ENCODE measurements at places on chromosomes 7 and 10. TPM values are rescaled to one million over a fixed set of nuclear protein-coding genes. Genes with fewer than 3 reads are reported as not detected.
A peak's percentile ranks its signal among the peaks of the same experiment; 100 is the strongest.

GRCh38 chr10:105742184-105742583 lies 1101.1 kb downstream of the SORCS3 start:
- no peak overlapping the region for H3K27ac ChIP-seq
- H3K36me3 ChIP-seq, result no peaks in the 10 kb centered on the region
- H3K27me3 ChIP-seq, result no peaks in the 10 kb centered on the region
- H3K4me1 ChIP-seq, result no peaks in the 10 kb centered on the region
- no peak overlapping the region for H3K4me3 ChIP-seq

DNA sequence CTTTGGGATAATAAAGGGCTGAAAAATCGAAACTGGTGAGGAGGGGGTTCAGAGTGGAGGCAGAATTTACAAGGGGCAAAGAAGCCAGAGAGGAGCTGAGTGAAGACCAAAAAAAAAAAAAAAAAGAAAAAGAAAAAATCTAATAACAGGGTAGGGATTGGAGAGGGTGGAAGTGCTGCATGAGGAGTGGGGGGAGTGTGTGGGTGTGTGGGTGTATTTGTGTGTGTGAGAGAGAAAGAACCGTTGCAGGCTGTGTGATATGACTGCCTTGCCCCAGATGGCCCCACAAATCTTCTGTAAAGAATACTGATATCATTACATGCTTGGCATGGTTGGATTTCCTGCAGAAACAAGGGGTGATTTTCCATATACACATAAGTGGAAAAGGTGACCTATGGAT lies 207.8 kb upstream of the IMMP2L start:
- no peaks in the 10 kb centered on the region for H3K27me3 ChIP-seq
- no peaks in the 10 kb centered on the region for H3K4me1 ChIP-seq
- no peaks in the 10 kb centered on the region for H3K36me3 ChIP-seq
- no peak overlapping the region for H3K4me3 ChIP-seq

DNA sequence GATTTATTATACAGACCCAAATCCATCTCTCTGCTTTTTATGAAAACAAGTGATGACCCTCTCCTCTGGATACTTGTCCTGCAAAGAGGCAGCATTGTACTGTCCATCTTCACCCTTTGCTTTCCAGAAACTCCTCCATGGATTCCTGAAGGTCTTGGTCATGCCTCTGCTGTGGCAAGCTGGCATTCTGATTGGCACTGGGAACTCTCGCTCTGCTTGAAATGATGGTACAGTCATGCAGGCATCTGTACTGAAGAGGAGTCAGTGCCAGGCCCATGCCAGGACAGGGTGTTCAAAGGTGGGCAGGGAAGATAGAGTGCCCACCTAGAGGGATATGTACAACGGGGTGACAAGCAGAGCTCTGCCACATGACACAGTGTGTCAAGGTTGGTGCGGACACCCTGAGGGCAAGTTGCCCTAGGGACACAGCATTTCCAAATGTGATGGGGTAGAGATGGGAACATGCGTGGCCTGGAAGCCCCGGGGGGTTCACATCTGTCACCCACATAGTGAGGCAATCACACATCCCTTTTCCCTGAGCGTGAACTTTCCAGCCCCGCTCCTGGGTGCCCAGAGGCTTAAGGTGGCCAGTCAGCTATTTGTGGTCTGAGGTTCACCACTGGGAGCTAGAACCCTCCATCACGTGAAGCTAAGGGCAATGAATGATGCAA lies 235.7 kb upstream of the TCERG1L start:
- no peak for DNase-seq
- no peak overlapping the region for H3K27ac ChIP-seq
- H3K4me1 ChIP-seq, result no peaks in the 10 kb centered on the region
- peaks cover 7% of the 10 kb centered on the region for H3K27me3 ChIP-seq

DNA sequence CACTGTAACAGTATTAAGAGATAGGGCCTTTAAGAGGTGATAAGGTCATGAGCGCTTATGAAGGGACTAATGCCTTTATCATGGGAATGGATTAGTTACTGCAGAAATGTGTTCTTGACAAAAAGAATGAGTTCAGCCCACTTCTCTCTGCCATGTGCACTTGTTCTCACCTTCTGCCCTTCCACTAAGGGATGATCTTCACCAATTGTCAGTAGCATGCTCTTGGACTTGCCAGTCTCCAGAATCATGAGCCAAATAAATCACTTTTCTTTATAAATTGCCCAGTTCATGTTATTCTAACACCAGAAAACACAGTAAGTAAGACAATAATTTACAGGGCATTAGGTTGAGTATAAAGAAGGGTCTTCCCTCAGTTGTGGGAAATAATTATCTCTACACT lies 189.1 kb downstream of the CRPPA start:
- DNase-seq, result no peak
- no peak overlapping the region for H3K4me3 ChIP-seq
- H3K27me3 ChIP-seq, result no peaks in the 10 kb centered on the region
- no peaks in the 10 kb centered on the region for H3K4me1 ChIP-seq

- no peak overlapping the region for H3K27ac ChIP-seq
- no peaks in the 10 kb centered on the region for H3K36me3 ChIP-seq
- no peak for DNase-seq
- H3K4me1 ChIP-seq, result no peaks in the 10 kb centered on the region
- H3K27me3 ChIP-seq, result no peaks in the 10 kb centered on the region
Measured at GRCh38 chr10:17731331-17732020, 20.5 kb upstream of the TMEM236 start.

The MCM10 gene
- 91.2 TPM for total RNA-seq

- peaks cover 2% of the 10 kb centered on the region for H3K36me3 ChIP-seq
- peaks cover 4% of the 10 kb centered on the region for H3K4me1 ChIP-seq
- no peak for DNase-seq
Measured at GRCh38 chr10:16886031-16886430, 68.8 kb upstream of the RSU1 start.

- H3K36me3 ChIP-seq, result peaks cover 35% of the 10 kb centered on the region
- no peaks in the 10 kb centered on the region for H3K27me3 ChIP-seq
- no peak overlapping the region for H3K4me3 ChIP-seq
- no peak for DNase-seq
- H3K4me1 ChIP-seq, result no peaks in the 10 kb centered on the region
Measured at GRCh38 chr10:46002916-46003693, 27.3 kb downstream of the NCOA4 start.

DNA sequence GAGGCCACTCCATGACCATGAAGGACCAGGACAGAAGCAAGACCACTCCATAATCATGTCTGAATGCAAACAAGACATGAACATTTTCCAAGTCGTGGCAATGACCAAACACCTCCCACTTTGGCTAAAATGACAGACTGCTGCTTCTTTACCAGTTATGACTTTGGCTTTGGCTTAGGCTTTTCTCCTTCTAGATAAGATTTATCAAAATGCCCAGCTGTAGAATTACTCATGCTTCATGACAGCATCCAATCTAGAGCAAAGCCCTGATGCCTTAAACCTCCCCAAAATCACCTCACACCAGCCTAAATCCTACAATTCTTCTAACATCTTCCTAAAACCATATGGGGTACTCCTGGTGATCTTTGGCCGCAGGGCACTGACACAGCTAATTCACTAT lies 102.1 kb downstream of the VPS41 start:
- no peak overlapping the region for H3K27ac ChIP-seq
- H3K36me3 ChIP-seq, result peaks cover 3% of the 10 kb centered on the region
- no peaks in the 10 kb centered on the region for H3K4me1 ChIP-seq
- no peak for DNase-seq

The TFEC gene
- total RNA-seq, result 0.16 TPM

The ITGA8 gene
- total RNA-seq, result not detected

- no peaks in the 10 kb centered on the region for H3K4me1 ChIP-seq
- no peak overlapping the region for H3K27ac ChIP-seq
- no peak overlapping the region for H3K4me3 ChIP-seq
- no peaks in the 10 kb centered on the region for H3K36me3 ChIP-seq
Measured at GRCh38 chr10:116984202-116984990, 20.6 kb downstream of the SHTN1 start.

DNA sequence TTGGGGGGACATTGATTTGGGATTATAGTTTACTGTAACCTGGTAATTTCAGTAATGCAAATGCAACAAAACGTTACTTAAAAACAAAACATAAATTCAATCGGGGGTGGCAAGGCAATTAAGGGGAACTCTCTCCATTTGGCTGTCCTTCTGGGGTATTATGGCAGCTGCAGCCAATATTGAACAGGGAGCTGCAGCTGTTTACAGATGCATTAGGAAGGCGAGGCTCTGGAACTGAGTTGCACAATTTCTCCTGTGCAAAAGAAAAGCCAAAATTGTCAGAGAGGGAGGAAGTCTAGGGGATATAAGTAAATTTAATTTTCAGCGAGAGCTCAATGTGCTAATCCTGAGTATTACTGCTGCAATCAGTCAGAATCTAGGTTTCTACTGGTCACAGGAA lies 36.1 kb downstream of the NEUROD6 start:
- H3K4me1 ChIP-seq, result no peaks in the 10 kb centered on the region
- H3K36me3 ChIP-seq, result no peaks in the 10 kb centered on the region
- no peaks in the 10 kb centered on the region for H3K27me3 ChIP-seq
- no peak for DNase-seq

- H3K36me3 ChIP-seq, result no peaks in the 10 kb centered on the region
- H3K4me3 ChIP-seq, result no peak overlapping the region
- H3K27me3 ChIP-seq, result no peaks in the 10 kb centered on the region
- no peak overlapping the region for H3K27ac ChIP-seq
Measured at GRCh38 chr7:80552031-80552694, 40.3 kb upstream of the GNAT3 start.

- no peak for DNase-seq
- no peak overlapping the region for H3K27ac ChIP-seq
- peaks cover 11% of the 10 kb centered on the region for H3K36me3 ChIP-seq
Measured at GRCh38 chr7:11168650-11169170, 195.0 kb downstream of the PHF14 start.

GRCh38 chr10:20427821-20428220 lies 469.3 kb downstream of the NEBL start:
- no peaks in the 10 kb centered on the region for H3K36me3 ChIP-seq
- H3K4me3 ChIP-seq, result no peak overlapping the region
- H3K4me1 ChIP-seq, result no peaks in the 10 kb centered on the region

The GNGT1 gene
- total RNA-seq, result not detected

The RABGEF1 gene
- 20.3 TPM for total RNA-seq

- peaks cover 59% of the 10 kb centered on the region for H3K27me3 ChIP-seq
- H3K4me3 ChIP-seq, result peak overlapping the region; percentile 85
- no peaks in the 10 kb centered on the region for H3K36me3 ChIP-seq
- H3K4me1 ChIP-seq, result peaks cover 9% of the 10 kb centered on the region
- no peak overlapping the region for H3K27ac ChIP-seq
Measured at GRCh38 chr10:27997865-27998177, 1.1 kb downstream of the ODAD2 start.

The PKD2L1 gene
- not detected for total RNA-seq

The FGFR2 gene
- not detected for total RNA-seq

DNA sequence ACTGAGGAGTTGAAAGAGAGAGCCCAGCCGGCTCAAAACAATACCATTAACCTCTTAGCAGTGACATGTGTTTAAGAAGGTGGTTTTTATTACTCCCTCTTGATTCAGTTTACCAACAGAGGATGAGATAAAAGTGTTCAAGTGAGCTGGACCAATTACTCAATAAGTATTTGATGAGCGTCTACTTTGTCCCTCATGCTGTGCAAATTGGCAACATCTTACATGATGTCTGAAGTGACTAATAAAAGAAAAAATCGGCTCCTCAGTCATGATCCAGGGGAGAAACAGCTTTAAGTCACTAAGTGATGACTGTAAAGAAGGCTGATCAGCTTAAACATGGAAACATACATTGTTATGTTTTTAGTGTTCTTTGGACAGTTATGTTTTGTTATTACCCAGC lies 7.8 kb downstream of the WNT16 start:
- H3K4me3 ChIP-seq, result no peak overlapping the region
- peaks cover 18% of the 10 kb centered on the region for H3K27me3 ChIP-seq
- H3K36me3 ChIP-seq, result peaks cover 4% of the 10 kb centered on the region
- DNase-seq, result no peak
- no peak overlapping the region for H3K27ac ChIP-seq

DNA sequence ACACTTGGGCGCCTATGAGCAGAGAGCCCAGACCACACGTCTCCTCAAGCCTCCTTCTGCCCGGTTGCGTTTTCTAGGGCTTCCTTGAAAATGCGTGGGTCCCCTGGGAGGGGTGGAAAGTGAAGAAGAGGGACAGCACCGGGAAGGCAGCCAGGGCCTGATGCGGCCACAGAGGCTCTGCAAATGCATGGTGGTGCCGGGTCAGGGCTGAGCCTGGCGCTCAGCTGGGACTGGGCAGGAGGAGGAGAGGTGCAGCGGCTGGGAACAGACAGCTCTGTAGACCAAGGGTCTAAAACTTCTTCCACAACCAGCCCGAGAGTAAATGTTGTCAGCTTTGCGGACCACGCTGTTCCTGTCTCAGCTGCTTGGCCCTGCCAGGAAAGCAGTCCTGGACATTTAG lies 1.6 kb downstream of the DPYSL4 start:
- H3K27ac ChIP-seq, result no peak overlapping the region
- H3K4me1 ChIP-seq, result peaks cover 4% of the 10 kb centered on the region
- H3K27me3 ChIP-seq, result peaks cover 44% of the 10 kb centered on the region
- H3K4me3 ChIP-seq, result peak overlapping the region; percentile 59
- DNase-seq, result no peak

- H3K36me3 ChIP-seq, result peaks cover 84% of the 10 kb centered on the region
- H3K27me3 ChIP-seq, result no peaks in the 10 kb centered on the region
- DNase-seq, result no peak
- H3K27ac ChIP-seq, result no peak overlapping the region
- no peak overlapping the region for H3K4me3 ChIP-seq
Measured at GRCh38 chr7:37304921-37305320, 143.7 kb downstream of the ELMO1 start.

DNA sequence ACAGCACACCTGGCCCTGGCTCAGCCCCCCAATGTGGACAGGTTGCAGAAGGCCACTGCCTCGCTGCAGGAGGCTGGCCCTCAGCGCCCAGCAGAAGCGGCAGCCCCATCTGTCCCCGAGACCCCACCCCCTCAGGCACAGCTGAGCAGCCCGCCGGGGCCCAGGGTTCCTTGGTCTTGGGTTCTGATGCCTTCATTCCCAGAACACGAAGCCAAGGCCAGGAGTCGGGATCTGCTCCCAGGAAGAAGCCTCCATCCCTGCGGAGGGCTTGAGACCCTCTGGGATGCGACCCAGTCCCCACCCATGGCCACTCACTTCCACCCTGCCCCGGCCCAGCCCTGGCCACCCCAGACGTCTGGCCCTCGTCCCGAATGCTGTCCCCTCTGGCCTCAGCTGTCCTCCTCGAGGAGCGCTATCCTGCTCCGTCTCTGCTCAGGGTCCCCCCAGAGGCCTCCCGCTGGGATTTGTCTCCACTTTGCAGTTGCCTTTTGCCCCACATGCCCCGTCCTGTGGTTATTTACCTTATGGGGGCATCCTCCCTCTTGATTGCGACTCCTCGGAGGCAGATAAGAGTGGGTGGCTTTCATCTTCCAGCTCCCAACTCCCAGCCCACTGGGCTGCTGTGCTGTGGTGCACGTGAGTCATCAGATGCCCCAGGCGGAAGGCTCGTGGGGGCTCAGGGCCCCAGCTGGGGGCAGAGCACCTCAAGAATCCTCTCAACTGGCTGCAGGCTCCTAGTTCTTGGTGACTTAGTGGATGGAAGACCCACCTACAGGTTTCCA lies 97.5 kb downstream of the MKI67 start:
- DNase-seq, result peak; percentile 30
- H3K4me3 ChIP-seq, result no peak overlapping the region
- H3K27me3 ChIP-seq, result no peaks in the 10 kb centered on the region
- H3K36me3 ChIP-seq, result no peaks in the 10 kb centered on the region
- peaks cover 20% of the 10 kb centered on the region for H3K4me1 ChIP-seq
